ENCODE measurements at places on chromosomes 11 and 22. TPM values are rescaled to one million over a fixed set of nuclear protein-coding genes. Genes with fewer than 3 reads are reported as not detected.

Gene ROM1
- 0.23 TPM for total RNA-seq

Gene ABCC8
- total RNA-seq, result 6.1 TPM

Gene MS4A6A
- total RNA-seq, result not detected

Gene OR2AG2
- 0.25 TPM for total RNA-seq

Gene UPK3A
- not detected for total RNA-seq

Gene CRYBB1
- total RNA-seq, result not detected

Gene ZNF70
- total RNA-seq, result 11.4 TPM

Gene HIRA
- 57.1 TPM for total RNA-seq

Gene OR2AT4
- total RNA-seq, result not detected

Gene RHOD
- 2.1 TPM for total RNA-seq

Gene BBOX1
- total RNA-seq, result not detected

Gene CCDC116
- total RNA-seq, result 1.2 TPM

Data from neural crest cell (in vitro differentiated cells).